ENCODE measurements at places on chromosomes 4 and X.

- no peak for DNase-seq
These were observed 80.4 kb downstream of the ZFX start for GRCh38 chrX:24229976-24230375.

DNA sequence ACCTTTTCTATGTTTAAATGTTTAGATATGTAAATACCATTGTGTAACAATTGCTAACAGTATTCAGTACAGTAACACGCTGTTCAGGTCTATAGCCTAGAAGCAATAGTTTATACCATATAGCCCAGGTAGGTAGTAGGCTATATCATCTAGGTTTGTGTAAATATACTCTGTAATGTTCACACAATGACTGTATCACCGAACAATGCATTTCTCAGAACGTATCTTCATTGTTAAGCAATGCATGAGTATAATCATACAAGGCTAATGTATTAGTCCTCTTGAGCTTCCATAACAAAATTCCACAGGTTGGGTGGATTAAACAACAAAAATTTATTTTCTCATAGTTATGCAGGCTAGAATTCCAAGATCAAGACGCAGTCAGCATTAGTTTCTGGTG, 22.7 kb downstream of the ARMCX4 start:
- DNase-seq = no peak

- no peak for DNase-seq
These were observed 447.1 kb downstream of the AFF2 start for GRCh38 chrX:148947399-148947975.

DNA sequence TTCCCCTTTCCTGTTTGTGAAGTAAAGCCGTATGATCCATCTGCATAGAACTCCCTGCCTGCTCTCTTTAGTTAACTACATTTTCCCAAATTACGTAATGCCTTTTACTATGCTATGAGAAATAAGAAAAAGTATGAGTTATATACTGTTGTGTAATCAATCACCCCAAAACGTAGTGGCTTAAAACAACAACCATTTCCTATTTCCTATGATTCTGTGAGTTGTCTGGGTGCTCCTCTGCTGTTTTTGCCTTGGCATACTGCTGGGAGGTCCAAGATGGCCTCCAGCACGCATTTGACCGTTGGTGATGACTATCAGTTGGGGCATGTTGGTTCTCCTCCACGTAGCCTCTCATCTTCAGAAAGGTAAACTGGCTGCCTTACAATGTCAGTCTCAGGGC, 39.8 kb downstream of the BBS12 start:
- no peak for DNase-seq

- DNase-seq = no peak
These were observed 82.8 kb downstream of the CCKAR start for GRCh38 chr4:26407476-26407875.

DNA sequence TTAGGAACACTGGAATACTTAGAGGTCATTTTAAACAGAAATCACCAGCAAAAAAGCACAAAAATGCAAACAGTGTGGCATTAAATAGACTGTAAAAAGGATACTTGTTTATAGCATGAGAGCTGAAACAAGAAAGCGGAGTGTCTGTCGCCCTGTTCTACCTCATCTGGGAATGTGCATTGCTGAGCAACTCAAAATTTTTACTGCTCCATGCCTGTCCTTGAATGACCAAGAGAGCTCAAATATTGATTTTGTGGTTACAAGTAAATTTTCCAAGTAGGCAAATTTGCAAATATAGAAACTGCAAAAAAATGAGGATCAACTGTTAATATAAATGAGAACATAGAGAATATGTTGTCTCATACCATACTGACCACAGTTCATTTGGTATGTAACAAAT, 25.5 kb downstream of the AP1AR start:
- no peak for DNase-seq

DNA sequence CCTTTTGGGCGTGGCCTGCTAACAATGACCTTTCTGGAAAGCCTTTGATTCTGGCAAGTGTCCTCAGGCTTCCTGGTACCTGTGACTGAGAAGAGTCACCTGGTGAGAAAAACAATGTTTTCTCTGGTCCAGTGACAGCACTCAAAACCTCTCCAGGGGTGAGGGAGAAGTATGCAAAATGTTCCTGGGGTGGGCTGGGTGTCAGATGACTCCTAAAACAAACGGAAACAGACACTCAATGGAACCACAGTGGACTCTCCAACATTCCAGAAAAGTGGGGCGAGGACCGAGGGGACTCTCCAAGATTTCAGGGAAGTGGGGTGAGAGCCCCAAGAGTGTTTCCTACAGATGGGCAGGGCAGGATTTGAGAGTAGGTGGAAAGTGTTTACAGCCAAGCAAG, 69.5 kb downstream of the ANAPC4 start:
- no peak for DNase-seq

DNA sequence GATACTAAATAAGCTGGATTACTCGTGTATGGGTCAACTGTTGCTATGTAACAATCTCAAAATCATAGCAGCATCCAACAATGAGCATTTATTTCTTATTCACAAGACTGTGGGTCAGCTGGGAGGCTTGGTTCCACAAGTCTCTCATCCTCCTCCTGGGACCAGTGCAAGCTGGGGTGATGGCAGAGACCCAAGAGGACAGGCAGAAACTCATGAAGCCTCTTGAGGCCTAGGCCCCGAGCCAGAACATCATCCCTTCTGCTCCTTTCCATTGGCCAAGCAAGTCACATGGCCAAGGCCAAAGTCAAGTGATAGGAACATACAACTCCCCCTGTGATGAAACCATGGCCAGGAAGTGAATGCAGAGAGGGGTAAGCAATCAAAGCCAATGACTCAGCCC, 422.1 kb downstream of the BCOR start:
- no peak for DNase-seq

GRCh38 chr4:152257601-152258066, 278.3 kb downstream of the FBXW7 start:
- DNase-seq = no peak

- no peak for DNase-seq
These were observed 21.3 kb upstream of the SOX3 start for GRCh38 chrX:140526171-140526570.

DNA sequence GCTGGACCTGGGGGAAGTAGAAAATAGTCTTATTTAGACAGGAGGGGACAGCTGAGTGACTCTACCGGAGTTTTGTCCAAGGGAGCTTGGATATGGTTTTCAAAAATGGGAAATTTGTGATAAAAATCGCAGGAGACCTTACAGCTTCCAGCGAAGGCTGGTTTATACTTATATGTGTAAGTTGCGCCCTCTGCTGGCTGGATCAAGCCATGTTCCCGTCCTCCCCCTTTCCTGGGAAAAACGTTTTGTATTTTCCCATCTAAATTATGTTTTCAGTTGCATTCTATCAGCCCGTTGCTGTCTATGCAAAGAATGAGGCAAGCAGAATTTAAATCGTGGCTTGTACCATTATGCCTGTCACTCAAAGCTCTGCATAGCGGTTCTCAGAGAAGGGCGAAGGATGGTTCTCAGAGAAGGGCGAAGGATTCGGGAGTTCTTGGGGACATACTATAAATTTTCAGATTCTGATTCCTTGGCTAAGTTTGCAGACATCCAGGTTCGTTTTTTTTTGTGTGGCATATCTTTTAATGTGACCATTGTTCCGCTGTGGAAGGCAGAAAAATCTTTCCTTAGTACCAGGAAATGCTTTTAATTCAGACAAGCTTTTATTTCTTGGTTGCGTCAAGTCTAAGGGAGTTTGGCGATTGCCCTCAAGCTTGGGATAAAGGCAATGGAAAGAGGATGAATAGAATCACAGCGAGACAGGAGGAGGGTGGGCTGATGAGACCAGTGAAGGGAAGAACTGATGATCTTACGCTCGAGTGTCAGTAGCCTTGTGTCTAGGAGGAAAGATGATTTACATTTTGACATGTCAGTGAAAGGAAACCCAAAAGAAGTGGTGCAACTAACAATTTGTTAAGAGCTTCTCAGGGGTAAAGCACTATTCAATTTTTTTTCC, 128.5 kb upstream of the ARX start:
- DNase-seq = peak; percentile 1

DNA sequence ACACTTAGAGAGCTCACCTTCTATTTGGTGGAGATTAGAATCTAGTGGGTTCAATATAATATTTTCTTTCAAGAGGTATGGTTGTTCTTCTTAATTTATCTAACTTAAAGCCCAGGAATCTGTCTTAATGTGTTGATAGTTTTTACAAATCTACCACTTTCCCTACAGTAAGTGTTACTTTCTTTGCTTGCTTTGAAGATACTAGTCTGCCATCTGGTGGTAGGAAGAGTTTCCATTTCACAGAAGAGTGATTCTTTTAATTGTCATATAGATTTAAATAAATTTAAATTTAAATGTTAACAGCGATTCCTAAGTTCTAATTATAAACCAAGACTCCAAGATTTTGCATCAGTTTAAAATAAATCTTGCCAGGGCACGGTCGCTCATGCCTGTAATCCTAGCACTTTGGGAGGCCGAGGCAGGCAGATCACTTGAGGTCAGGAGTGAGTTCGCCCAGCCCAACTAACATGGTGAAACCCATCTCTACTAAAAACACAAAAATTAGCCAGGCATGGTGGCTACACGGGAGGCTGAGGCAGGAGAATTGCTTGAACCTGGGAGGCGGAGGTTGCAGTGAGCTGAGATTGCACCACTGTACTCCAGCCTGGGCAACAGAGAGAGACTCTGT, 43.5 kb downstream of the NUDT9 start:
- no peak for DNase-seq

DNA sequence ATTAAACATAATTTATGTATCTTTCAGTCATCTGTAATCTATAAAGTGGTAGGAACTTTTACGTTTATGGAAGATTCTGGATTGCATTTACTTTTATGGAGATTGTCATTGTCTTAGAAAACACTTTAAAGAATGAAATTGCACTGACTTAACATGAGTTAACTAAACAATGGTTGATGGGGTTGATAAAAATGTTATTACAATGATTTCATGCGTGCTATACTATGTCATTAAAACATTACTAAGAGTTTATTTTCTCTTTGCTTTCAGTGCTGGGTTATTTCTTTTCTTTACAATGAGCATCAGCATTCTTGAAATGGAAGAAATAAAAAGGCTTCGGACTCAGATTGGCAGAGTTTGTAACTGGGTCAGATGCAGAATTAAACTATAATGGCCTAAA, 67.1 kb upstream of the PDLIM3 start:
- DNase-seq = no peak

- DNase-seq = no peak
These were observed 201.8 kb upstream of the SLIT2 start for GRCh38 chr4:20049889-20050288.

GRCh38 chrX:107565931-107566603, 62.2 kb upstream of the PRPS1 start:
- DNase-seq = no peak

DNA sequence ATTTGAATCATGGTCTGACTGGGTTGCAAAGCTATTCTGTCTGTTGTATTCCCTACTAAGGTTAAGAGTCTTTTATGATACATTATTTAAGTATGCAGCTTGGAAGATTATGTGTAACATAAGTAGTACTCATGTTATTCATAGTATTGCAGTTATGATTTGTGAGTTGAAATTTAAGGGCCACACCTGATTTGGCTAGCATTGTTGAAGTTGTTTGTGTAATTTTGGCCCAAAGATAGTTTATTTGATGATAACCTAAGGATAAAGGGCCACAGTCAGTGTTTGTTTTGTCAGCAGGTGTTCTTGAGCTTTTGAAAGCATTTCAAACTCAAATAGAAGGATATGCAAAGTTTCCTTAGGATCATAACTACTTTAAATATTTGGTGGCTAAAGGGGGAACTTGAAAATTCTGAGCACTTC, 38.9 kb downstream of the NUDT9 start:
- DNase-seq = no peak

- no peak for DNase-seq
These were observed 4.7 kb downstream of the BLTP1 start for GRCh38 chr4:122156819-122157218.

DNA sequence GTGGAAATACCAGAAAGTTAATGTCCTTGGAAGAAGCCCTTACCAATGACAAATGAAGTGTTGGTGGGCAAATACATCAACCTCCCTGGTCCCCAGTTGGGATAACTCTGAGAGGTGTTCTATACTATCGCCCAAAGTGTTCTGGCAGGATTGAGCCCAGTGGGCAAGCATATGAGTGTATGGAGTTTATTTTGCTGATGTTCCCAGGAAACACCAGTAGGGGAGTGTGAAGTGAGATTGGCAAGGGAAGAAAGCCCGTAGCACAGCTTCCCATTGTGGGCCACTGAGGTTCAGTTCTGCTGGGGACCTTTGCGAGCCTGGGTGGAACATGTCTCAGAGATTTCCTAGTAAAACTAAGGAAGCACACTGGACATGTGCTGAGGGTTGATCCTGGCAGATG, 65.1 kb downstream of the ARHGAP6 start:
- DNase-seq = no peak

- no peak for DNase-seq
These were observed 444.1 kb downstream of the BCOR start for GRCh38 chrX:39653691-39654090.

DNA sequence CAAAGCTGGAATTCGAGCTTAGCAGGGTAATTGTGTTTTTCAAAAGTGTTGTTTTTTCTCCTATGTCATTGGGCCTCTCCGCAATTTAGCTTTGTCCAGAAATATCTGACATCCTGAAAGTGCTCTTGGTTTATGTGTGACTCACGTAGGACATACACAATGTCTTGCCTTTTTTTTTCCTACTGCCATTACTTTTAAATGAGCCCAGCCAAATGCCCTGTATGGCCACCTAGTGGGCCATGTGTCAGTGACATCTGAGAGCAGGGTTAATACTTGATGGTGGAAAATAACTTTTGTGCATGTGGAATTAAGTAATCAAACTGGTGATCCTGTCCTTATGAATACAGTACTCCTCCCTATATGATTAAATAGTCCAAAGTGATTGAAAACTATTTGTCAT, 1411.1 kb upstream of the TENM3 start:
- DNase-seq = no peak

- DNase-seq = peak; percentile 29
These were observed 11.2 kb upstream of the PLAC8 start for GRCh38 chr4:83125738-83126141.

GRCh38 chrX:76172325-76172893, 453 bp upstream of the PBDC1 start:
- no peak for DNase-seq

GRCh38 chr4:71095141-71095540, 101.7 kb downstream of the DCK start:
- DNase-seq = no peak
